ENCODE measurements at places on chromosomes 6 and 20.

DNA sequence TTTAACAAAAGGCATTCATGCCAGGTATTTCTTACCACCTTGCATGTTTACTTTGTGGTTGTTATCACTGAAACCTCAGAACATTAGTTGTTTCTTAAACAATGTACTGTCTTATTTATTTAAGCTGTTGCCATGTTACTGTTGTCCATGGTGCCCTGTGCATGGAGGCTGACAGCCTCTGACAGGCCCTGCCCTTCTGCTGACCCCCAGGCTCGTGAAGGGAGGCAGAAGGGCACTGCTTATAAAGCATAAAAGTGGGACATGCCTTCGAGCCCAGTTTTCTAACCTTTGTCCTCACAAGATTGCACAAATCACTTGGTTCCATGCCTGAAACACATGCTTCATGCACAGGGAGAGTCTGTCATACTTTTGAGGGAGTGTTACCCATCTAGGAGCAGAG, 46.7 kb upstream of the CLIC5 start:
- DNase-seq, result no peak

GRCh38 chr6:39948199-39948791, 14.0 kb upstream of the MOCS1 start:
- DNase-seq, result no peak

- peak; percentile 53 for DNase-seq
These were observed 124.0 kb downstream of the TOX2 start for GRCh38 chr20:44038681-44039123.

DNA sequence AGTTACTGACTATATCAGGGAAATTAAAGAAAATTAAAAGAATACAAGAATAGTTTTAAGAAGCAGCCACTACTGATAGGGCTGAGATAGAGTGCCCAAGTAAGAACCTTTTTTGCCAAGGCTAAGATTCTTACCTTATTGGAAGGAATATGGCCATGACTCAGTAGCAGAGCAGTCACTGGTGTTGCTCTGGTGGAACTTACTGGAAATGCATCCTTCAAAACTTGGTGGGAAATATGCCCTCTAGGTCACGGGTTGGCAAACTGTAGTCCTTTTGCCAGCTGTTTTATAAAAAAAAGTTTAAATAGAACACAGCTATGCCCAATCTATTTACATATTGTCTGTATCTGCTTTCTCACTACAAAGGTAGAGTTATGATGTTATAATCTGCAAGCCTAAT, 6.0 kb downstream of the HSF2 start:
- DNase-seq, result no peak

DNA sequence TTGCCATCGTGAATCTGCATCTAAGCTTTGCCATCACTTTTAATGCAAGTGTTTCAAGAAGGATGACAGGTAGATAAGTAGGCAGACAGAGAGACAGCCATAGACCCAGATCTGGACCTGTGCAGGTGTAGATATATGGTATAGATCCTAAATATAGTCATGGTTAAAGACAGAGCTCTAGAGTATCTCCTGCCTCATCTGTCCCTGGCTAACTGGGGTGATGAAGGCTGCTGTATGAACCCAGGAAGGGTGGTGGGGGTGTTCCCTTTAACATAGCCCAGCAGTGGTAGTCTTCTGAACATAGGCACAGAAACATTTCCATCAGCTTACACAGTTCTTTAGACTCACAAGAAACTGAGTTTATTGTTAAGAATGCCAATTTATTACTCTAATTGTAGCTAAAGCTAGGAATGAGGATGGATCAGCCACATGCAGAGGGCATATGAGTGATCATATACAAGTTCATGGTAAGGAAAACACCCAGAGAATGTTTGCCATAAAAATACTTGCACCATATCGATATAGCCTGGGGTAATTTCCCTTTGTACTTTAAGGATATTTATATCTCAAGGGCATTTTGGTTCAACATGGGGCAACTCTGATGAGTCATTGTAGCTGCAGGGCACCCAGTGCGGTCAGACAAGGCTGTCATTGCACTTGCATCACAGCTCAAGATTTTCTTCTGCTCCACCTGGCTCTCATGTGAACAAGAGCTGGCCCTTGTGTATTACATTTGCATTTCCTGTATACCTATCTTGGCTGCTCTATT, 587.2 kb downstream of the EPM2A start:
- no peak for DNase-seq

DNA sequence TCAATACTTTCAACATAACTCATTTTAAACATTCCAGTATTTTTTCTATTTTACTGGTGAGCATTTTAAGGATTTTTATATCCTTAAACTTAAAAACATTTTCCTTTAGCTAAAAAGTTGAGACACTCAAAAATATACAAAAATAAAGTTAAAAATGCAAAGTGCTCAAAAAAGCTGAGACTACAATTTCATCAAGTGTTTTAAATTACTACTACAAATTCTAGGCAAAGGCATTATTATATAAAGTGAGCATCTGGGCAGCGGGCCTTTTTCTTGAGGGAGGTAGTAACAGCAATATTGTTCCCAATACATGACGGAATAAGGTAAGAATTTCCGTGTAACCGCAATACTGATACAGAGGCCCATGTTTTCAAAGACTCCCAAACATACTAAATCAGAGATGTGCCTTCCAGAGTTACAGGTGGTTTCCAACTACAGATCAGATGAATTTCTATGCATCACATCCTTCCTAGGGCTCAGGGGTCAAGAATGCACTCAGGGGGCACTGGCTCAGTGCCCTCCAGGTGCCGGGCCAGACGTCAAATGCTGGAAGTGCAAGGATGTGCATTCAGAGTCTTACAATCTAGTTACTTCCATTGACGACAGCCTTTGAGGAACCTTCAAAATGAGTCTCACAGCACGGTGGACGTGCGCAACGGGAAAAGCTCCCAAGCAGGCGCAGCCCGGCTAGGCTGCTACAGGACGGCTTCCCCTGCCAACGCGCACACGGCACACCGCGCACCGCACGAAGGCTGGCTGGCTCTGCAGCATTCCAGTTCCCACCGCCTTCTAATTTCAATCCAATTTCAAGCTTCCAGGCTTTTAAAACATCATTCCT, 1.7 kb downstream of the PHF10 start:
- no peak for DNase-seq
